ENCODE measurements at places on chromosomes 6 and 20.
A peak's percentile ranks its signal among the peaks of the same experiment; 100 is the strongest.

- DNase-seq: no peak
These were observed 99.8 kb downstream of the NRSN1 start for GRCh38 chr6:24225838-24226237.

GRCh38 chr20:31594558-31595379 is 10.3 kb upstream of the ID1 start:
- DNase-seq: no peak

- DNase-seq: no peak
These were observed 30.0 kb downstream of the GJA10 start for GRCh38 chr6:89924231-89924630.

- peak; percentile 2 for DNase-seq
These were observed 5.6 kb upstream of the STX16 start for GRCh38 chr20:58645412-58645968.

DNA sequence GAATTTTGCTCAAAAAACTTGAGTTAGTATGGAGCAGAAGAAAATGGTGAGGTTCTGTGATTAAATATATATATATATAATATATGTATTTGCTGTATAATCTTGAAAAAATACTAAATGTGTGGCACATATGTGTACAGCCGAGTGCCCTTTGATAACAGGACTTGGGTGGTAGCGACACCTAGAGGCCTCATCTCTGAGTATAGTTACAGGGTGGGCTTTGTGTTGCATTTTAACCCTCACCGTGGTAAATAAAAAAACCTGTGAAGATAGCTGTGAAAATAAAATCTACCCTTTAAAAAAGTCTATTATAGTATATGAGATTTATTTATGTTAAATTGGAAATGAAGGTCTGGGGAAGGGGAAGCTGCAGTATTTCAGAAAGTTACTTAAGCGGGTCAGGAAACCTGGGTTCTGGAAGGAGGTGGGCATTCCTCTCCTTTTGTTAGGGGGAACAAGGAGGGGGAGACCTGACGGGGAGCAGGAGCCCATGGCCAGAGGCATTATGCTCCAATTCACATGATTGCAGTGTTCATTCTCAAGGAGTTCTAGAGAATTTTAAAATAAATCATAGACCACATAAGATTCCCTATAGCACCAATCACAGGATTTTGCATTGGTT is 82.7 kb downstream of the SH3BGRL2 start:
- peak; percentile 49 for DNase-seq

DNA sequence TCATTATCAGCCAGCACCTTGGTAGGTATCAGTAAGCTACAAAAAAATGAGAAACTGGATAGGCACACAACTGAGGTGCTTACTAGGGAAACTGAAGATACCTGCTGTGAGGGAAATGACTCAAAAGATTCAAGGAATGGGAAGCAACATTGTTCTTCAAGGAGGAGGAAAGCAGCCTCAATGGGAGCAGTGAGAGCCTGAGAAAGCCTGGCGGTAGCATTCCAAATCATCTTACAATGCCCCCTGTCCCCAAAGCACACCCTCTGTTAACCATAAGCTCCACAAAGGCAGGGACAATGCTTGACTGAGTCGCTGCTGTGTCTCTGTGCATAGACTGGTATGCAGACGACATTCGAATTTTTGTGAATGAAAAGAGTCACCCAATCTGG is 10.6 kb downstream of the PKHD1 start:
- DNase-seq: no peak

DNA sequence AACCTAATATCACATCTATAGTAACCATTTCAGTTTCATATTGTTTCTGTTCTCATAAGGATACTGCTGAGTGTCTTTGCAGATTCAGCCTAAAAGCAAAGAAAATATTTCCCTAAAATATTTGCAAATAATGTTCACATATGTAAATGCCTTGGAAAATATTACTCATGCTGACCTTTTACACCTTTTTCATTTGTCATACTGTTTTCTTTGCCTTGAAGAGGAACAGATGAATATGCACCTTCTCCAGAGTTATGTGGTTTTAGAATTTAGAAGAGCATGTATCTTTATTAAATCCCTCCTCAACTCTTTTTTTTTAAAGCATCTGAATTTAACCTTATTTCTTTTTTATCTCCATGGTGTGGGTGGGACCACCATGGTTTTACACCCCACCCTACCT is 32.5 kb downstream of the NDUFAF5 start:
- no peak for DNase-seq

DNA sequence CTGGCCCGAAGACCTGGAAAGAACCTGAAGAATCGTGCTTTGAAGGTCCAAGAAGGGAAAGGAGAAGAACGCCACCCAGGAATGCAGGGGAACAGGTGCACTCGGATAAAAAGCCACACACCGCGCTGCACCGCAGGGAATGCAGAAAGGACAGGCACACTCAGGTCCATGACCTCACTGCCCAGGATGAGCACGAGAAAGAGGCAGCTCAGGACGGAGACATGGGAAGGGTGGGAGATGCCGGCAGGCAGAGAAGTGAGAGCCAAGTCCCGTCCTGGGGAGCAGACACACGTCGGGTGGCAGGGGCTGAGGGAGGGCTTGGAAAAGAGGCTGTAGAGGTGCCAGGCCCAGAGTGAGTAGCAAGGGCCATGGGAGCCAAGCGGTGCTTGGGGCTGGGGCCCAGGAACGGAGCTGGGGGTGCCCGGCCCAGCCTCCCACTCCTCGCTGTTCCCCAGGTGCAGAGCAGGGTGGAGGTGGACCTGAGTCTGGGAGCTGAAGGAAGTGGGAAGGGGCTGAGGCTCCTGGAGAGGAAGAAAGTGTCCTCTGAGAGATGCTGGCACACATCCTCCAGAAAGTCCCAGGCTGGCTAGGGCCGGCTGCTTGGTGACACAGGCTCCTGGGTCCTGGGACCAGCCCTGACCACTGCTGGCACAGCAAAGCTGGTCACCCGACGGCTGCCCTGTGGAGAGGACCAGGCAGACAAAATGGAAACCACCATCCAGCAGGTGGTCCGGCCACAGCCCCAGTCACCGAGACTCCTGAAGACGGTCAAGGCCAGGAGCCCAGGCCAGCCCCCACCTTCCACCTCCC is 91.3 kb downstream of the PSMB1 start:
- no peak for DNase-seq

DNA sequence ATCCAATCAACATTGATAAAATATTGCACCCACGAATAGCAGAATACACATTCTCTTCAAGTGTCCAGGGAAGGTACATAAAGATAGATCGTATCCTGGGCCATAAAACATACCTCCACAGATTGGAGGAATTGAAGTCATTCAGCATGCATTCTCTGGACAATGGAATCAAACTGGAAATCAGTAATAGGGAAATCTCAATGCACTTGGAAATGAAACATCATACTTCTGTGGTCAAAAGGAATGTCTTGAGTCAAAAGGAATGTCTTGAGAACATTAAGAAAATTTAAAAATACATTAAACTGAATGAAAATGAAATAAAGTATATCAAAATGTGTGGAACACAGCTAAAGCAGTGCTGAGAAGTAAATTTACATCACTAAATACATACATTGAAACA is 138.8 kb downstream of the TFAP2A start:
- DNase-seq: no peak

GRCh38 chr6:82617648-82618047 is 254.0 kb downstream of the TPBG start:
- no peak for DNase-seq

DNA sequence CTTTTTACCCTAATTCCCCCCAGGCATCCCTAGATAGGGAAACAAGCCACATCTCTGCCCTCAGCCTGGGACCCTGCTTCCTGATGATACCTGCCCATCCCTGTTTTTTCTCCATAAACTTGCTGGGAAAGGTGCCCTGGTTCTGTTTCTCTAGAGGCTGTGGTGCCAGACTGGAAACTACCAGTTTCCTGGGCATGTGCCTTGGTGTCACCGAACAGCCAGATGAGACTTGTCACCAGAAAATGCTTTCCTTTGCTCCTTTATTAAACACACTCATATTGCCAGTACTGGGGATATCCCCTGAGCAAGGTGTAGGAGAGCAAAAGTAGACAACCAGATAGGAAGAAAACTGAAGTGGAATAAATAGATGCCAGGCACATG is 16.8 kb downstream of the SRSF3 start:
- no peak for DNase-seq

DNA sequence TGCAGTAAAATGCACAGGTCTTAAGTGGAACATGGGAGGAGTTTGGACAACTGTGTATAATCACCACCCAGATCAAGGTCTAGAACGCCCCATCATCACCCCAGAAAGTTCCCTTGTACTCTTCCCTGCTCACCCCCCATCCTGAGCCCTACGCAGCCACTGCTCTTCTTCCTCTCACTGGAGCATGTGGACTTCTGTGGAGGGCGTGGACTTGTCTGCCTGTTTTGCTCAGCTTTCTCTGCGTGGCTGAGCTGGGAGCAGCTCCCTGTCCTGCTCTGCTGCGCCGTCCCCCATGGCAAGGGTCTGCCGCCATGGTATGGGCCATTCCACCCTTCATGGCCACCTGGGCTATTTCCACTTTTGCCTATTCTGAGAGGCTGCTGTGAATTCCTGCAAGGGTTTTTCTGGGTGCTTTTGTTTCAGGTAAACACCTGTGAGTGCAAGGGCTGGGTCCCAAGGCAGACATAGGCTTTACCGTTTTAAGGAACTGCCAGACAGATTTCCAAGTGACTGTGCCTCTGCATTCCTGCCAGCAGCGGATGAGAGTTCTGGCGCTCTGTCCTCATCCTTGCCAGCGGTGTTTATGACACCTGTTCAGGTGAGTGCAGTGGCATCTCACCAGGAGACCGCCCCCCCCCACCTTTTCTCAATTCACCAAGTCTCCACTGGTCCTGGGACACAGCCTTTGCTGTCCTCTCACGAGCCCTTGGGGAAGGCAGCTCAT is 19.7 kb downstream of the PCK1 start:
- DNase-seq: no peak

GRCh38 chr20:5652626-5653553 is 97.3 kb upstream of the SHLD1 start:
- DNase-seq: no peak

- DNase-seq: no peak
These were observed 5.5 kb downstream of the ANKEF1 start for GRCh38 chr20:10040070-10040975.

DNA sequence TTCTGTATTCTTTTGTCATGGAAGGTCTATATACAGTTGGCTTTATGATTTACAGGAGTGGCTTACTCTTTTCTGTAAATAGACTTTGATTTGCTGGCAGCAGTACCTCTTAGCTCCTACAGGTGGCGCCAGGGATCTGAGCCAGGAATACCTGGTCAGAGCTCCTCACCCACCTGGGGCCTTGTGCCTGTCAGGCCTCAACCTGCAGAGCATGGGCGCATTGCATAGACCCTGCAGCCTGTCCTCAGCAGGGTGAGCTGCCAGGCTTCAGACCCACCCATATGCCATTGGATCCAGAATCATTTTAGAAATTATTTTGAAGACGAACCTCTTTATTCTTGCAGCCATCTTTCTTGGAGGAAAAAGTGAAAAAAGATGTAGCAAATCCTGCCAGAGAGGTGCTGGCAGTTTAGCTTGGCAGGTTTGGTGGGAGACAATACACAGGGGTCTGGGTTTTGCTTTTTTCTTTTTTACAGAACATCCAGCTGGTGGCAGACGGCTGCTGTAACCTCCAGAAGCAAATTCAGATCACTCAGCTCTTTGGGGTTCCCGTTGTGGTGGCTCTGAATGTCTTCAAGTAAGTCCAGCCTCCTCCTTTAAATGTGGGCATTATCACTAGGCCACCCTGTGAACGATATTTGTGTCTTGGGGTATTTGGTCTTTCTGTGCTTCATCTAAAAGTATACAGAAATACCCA is 149.1 kb downstream of the MTHFD1L start:
- peak; percentile 59 for DNase-seq

DNA sequence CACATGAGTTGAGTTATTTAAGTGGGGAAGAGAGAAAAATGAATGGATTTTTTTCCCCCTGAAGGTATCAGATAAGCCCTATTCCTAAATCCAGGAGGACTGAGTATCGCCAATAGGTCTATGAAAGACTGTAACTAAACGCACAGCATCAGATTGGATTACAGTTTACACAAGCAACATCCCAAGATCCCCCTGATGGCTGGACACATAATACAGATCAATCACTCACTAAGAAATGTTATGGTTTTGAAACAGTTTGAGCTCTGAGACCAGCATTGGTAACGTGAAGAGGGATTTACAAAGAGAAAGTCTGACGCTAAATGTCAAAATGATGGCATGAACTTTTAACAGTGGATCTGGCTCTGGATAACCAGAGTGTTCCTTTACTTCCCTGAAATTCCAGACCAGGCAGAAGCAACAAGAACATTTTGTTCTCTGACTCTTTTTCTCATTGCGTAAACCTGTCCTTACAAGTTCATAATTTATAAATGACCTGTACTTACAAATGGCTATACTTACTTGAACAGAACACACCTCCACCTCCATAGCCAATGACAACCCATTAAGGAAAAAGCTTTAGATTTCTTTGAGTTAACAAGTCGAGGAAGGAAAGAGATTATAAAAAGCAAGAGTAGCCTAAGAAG is 131.8 kb upstream of the BEND3 start:
- DNase-seq: no peak

DNA sequence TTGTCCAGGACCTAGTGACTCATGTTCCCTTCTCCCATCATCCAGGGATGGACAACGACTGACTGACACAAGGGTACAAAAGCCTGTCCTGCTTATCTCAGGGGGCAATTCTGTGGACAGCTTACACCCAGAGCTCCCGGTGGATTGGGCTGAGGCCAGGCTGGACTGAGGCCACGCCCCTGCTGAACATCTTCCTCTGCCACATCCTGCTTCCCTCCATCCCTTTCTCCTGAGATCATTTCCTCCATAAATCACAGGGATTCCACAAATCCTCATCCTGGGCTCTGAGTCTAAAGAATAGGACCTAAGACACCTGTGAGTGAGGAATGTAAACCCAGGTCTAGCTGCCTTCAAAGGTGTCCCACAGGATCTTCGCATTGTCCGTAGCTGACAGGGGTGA is 30.4 kb upstream of the RNF24 start:
- DNase-seq: no peak

DNA sequence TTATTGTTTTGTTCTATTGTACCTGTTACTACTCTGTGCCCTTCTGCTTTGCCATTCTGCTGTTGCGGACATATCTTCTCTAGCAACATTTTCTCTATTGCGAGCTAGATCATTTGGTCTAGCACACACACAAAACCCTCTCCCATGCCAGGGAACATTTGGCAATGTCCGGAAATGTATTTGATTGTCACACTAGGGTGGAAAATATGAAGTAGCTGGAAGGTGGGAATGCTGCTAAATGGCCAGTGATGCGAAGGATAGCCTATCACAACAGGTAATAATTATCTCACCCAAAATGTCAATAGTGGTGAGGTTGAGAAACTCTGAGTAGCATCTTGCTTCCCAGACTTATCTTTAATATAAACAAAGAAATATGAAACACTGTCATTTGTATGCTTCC is 331.9 kb downstream of the HTR1B start:
- no peak for DNase-seq
